Karpas-422 (cell line): ENCODE measurements at places on chromosomes 4 and X.

GRCh38 chrX:21581479-21581878 is 76.7 kb downstream of the KLHL34 start:
- DNase-seq, result no peak

GRCh38 chrX:134026565-134027311 is 41.3 kb upstream of the GPC3 start:
- no peak for DNase-seq

DNA sequence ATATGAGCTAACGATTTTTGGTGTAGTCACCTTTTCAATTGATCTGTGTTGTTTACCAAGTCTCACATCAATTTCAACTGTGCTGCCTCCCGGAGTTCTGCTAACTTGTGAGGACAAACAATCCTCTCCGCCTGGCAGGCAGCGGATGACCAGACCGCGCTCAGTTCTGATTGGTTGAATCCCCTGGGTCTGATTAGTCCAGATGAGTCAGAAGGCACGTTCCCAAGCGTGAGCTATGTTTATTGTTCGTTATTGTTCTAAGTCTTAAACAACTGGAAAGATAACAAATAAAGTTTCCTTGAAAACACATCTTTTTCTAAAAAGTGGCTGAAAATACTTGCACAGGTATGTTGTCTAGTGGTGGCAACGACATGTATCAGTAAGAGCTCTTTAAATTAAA is 37.9 kb upstream of the TRPC3 start:
- no peak for DNase-seq

- DNase-seq, result no peak
These were observed 17.0 kb upstream of the CHRNA9 start for GRCh38 chr4:40317916-40318658.

DNA sequence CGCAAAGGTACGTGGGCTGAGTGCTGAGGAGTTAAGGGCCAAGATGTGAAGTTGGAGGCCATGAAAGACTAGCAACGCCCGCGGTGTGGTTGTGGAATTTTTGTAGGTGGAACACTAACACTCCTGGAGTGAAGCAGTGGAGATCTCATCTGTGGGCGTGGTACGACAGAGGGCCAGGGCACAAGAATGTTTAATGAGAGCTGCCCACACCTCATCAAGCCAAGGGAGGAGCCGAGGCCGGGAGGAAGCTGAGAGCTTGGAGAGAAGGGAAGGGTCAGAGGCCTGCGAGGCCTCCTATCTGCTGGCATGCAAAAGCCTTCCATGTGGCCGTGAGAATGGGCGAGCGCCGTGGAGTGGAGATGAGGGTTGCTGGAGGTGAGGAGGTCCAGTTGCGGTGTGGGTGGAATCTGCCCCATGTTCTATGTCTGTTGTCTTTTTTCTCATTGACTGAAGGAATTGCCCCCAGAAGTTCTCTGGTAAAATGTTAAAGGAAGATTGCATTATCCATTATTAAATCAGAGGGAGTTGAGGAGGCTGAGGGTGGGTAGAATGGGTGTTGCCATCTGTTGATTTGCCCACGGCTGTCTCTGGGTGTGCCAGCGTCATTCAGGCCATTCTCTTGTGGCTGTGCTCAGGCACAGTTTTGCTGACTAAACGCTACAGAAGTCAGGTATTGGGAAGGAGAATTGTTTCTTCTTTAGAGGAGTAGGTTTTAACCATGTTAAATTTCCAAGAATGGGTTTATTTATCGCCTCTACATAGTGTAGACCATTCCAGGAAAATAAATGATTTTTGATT is 19.8 kb downstream of the SNX25 start:
- DNase-seq, result no peak

- DNase-seq, result no peak
These were observed 2.7 kb upstream of the NKX3-2 start for GRCh38 chr4:13546941-13547484.

DNA sequence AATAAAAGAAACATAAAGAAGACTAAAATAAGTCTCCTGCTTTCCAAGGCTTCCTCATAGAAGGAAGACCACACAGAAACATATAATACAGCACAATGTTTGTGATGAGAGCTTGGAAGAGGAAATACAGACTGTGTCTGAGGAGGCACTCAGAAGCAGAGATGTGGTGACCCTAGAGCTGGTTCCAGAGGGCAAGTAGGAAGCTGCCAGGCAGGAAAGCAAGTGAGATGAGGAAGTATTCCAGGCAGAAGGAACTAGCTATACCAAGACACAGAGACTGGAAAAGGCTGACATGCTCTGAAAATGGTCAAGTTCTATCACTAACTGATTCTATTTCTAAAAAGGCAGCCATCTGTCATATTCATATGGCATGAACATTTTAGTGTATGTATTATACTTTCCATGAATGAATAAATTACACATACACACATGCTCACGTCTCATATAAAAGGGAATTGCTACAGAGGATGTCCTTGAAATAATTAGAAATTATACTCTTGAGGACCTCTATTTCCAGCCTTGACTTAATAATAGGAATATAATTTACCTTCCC is 16.6 kb upstream of the HSFX2 start:
- no peak for DNase-seq

GRCh38 chr4:89598602-89599001 is 238.4 kb downstream of the SNCA start:
- DNase-seq, result peak; percentile 56

DNA sequence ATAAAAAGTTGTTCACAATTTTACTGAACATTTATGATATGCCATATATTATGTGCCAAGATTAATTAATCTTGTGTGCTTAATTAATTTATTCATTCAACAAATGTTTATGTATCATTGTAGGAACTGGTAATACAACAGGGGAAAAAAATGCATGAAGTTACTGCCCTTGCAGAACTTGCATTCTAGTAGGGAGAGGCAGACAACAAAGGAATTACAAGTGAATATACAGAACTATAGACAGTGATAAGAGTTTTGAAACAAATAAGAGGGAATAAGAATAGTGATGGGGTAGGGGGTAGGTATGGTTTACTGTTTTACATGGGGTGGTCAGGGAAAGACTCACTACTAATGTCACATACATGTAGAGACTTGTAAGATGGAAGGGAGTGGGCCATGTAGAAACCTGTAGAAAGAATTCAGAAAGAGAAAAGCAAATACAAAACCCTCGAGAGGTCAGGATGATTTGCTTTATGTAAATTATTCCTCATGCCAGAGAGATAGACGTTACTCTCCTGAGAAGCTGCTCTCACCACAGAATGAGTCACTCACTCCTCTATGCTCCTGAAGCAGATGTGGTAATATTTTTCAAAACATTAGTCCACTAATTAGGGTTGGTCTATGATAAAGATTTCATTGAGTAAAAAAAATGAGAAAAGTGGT is 855.0 kb upstream of the GRID2 start:
- no peak for DNase-seq

GRCh38 chr4:72895408-72895807 is 174.1 kb downstream of the COX18 start:
- no peak for DNase-seq

DNA sequence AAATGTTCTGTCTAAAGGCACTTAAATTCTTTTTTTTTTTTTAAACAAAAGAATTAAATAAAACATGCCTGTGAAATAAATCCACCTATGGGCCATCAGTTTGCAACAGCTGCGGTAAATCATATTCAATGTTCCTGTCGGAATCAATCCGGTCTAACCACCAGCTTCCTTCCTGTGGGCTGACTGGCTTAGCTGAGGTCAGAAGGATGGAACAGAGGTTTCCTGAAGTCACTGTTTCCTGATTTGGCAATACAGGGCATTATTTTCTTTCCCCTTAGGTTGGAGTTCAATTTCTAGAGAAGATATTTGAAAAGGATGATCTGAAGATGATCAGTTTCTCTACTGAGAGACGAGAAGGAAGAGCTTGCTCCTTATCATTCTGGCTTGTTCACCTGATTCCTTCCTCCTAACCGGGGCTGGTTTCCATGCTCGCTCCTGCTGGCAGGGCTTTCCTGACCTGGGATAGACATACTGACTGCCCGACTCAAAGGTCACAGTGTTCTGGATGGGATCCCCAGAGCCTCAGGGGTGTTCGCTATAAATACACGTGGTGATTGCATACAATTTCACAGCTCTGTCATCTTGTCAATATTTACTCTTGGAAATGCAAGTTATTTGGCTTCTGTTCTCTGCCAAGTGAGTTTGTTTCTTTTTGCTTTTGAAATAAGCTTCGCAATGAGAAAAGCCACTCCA is 21.7 kb downstream of the PDLIM3 start:
- no peak for DNase-seq

DNA sequence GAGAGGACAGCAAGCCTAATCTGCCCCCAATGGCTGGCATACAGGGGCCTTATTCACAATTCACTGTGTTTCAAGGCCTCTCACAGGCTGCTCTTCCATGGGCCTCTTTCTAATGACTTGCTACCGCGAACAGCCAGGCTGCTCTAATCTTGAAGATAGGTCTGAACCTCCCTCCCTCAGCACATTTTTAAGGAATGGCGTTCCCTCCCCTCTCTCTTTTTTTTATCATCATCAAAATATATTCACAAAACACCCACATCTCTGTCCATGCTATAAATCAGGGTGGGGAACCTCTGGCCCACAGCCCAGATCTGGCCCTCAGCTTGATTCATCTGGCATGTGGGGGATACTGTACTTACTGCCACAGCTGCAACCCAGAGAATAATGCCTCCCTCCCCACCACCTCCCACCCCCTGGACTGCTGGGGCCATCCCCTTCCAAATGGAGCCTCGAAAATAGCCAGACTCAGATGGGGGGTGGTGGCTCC is 76.2 kb upstream of the PLAC1 start:
- DNase-seq, result no peak

DNA sequence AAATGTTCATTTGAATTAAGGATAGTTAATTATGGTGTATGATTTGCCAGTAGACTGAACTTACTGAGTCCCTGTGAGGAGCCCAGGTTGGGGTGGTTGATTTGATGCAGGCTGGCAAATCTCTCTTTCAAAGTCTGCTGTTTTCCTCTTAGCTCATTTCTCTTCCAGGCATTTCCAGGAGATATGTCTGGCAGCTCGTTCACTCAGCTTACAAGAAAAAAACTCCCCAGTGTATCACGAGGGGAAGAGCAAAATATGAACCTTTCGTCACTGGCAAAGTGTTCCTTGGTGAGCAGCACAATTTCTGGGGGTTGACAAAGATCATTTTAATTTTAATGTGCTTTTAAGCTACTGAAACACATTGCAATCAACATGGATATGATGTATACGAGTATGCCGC is 244.2 kb downstream of the CBLL2 start:
- no peak for DNase-seq

- no peak for DNase-seq
These were observed 95.1 kb downstream of the GBA3 start for GRCh38 chr4:22787753-22788375.

- no peak for DNase-seq
These were observed 142.7 kb downstream of the TENM3 start for GRCh38 chr4:182385897-182386296.

DNA sequence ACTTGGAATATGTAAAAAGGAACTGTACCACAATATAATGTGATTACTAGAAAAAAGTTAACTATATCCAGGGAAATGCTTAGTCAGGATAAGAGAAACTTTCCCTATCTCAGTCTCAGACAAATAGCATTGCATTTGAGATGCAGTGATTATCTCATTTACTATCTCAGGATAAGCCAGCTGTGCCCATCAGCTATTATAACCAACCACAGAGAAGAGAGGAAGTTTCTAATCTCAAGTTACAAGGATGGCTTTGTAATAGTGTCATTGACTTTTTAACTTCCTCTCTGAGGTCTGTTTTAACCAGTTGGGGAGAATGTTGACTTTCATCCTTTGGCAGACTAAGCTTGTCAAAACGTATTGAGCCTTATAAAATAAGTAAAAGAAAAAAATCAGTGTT is 56.5 kb downstream of the SNX25 start:
- DNase-seq, result peak; percentile 67

DNA sequence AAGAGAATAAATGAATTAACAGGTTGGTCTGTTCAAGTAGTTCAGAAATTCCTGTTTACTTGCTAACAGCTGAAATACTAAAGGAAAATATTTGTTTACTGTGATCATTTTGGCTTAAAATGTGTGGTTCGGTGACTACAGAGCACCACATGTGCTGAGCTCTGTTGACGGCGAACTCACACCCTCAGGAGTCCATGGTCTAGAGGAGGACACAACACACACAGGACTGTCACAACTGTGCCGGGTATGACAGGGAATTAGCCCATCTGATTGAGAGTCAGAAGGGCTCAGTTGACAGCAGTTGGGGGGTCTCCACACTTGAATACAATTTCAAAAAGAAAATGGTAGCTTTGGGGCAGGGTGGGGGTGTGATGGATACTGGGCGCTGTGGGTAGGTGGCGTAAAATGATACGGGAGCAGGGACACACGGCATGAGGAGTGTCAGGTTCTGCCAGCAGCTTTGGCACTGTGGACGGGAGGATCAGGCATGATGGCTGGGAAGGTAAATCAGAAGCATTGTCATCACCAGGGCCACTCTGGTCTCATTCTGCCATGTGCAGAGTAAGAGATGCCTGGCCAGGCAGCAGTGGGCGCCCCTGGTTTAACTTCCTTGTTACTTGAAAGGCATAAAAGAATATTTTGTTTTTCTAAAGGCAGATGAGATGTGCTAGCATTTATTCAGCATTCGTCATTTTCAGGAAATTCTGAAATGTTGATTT is 33.3 kb downstream of the CLDN22 start:
- no peak for DNase-seq

DNA sequence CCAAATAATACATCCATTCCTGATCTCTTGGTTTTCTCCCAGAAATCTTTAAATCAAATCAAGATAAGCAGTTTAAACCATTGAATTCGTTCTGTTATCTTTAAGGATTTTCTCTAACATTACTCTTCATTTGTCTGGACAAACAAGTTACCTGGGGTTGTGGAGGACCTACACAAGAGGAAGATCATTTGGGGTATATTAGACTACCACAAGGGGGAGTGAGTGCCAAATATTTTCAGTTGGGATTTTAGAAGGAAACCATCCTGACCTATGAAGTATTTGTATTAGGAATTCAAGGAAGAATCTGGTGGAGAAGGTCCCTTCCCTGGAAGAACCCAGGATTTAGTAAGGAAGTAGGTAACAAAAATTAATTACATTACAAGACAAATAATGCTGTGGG is 12.0 kb upstream of the DCHS2 start:
- DNase-seq, result peak; percentile 64

DNA sequence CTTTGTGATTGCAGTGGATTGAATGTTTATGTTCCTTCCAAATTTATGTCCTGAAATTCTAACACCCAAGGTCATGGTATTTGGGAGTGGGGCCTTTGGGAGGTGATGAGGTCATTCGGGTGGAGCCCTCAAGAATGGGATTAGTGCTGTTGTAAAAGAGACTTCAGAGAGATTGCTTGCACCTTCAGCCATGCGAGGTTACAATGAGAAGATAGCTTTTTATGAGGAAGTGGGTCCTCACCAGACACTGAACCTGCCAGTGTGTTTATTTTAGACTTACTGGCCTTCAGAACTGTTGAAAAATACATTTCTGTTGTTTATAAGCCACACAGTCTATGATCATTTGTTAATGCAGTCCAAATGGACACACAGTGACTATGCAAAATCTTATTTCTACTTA is 161.0 kb upstream of the GPRIN3 start:
- DNase-seq, result no peak

- no peak for DNase-seq
These were observed 171.3 kb downstream of the SNCA start for GRCh38 chr4:89665662-89666061.

- DNase-seq, result no peak
These were observed 195.7 kb downstream of the ARHGAP10 start for GRCh38 chr4:147927377-147928137.
